ENCODE measurements at places on chromosomes 4 and X.

DNA sequence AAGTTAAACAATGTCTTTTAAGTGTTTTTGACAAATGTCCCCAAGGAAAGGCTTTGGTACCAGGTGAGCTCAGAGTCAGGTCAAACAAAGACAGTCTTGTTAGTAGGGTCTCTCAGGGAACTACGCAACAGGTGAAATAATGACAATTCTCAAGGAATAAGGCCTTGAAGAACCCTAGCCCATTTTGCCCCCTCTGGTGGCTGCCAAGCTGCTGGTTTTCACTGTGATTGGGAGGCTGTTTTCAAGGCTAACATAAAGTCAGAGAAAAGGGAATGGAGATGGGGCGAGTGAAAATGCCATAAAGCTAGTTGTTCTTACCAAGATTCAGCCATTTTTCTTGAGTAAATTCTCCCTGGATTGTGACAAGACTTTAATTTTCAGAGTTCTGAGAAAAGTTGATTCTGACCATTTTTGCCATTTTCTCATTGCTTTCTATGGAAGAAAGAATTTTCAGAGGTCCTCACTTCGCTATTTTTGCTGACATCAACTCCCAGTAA lies 58.7 kb downstream of the RWDD4 start:
- no peak for DNase-seq

DNA sequence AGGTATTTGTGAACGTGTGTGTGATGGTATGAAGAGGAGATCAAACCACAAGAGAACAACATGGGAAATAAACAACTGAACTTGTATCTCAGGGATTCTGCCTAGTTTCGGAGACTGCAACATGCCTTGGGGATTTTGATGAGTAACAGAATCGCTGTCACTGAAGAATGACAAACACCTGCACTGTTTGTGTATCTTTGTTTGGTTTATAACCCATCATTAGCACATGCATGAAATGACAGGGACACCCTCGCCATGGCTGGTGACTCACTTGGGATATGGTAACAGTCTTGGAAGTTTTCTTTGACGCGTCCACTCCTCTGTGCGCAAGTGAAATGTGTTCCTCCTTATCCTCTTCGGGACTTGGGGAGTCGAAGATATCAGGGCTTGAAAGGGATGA lies 30.3 kb upstream of the MAP3K15 start:
- no peak for DNase-seq

- DNase-seq: peak; percentile 32
Measured at GRCh38 chr4:15003891-15004738, 1.8 kb downstream of the CPEB2 start.

- no peak for DNase-seq
Measured at GRCh38 chrX:44536198-44536597, 6.5 kb downstream of the FUNDC1 start.

DNA sequence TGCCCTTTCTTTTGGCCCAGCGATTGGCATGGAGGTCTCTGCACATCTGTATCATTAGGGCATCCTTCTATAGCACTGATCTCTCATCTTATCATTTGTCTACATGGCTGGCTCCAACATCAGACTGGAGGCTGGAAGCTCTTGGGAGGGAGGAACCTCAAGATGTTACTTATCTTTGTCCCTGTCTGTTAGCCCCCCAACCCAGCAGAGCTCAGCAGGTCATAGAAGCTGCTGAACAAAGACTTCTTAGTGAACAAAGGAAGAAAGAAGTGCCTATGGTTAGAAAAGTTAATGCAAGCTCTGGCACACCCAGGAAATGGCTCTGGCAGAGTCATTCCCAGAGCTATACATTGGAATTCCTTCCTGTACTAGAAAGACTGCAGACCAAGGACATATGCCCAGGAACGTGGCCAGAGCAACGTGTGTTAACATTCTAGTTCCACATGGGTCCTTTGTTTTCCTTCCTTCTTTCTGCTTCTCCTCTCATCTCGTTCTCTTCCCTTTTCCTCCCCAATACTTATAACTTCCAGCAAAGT lies 74.0 kb downstream of the SEL1L3 start:
- no peak for DNase-seq

DNA sequence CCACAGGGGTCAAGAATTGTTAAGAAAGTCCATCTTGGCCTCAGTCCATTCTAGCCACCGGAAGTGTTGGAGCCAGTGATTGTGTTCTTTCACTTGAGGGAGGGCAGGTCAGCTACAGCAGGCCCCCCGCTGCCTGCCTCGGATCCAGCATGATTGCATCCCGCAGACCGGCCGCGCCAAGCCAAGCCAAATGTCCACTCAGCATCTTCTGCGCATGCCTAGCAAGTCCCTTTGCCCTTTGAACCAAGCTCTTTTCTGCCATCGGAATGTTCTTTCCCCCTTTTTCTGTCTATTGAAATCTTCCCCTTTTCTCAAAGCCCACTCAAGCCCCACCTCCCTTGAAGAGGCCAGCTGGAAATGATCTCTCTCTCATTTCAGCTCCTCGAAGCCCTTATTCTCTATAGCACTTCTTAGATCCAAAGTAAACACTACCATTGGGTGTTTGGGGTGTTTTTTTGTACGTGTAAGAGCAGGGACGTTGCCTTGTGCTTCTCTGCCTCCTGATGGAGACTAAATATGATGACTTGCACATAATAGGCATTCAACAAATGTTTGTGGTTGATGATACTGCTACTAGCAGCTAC lies 147.8 kb upstream of the BCOR start:
- no peak for DNase-seq
